Upper lobe of right lung (tissue), 1 donor: ENCODE measurements at places on chromosomes 12 and 14. TPM values are rescaled to one million over a fixed set of nuclear protein-coding genes. Genes with fewer than 3 reads are reported as not detected.

DNA sequence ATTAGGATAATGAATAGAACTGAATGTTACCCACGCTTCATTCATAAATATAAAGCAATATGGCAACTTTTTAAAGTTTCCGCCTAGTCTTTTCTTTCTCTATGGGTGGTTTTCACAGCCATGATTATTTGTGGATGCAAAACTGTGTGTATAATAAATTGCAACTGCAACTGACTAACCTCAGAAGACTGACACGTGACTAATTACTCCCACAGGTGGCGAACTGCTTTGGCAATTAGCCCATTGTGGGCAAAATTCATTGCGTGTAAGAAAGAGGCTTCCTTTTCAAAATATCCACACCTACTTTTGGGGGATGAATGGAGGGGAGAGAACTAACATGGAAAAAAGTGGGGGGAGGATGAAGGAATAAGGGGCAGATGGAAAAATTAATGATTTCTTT, 79.0 kb downstream of the SLC25A21 start:
- no peak for DNase-seq

DNA sequence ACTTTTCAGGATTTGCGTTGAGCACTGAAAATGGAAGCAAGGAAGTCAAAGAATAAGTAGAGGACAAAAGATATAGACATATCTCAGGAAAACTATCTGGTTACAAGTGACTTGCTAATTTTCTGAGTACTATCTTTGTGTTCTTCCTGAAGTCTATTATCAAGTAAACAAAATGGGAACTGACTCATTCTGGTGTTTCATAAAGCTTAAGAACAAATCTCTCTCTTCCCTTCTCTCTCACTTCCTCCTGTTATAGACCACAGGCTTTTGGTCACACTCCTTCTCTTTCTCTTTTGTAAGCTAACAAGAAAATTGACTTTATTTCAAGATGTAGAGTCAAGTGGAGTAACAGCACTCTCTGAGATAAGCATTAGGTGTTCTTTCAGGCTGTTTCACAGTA, 406.6 kb upstream of the SYT1 start:
- no peak for DNase-seq

- DNase-seq = no peak
Observed at GRCh38 chr12:132374612-132375445, 45.4 kb upstream of the GALNT9 start.

GRCh38 chr12:27555925-27556778, 32.1 kb downstream of the PPFIBP1 start:
- no peak for DNase-seq

GRCh38 chr12:113066813-113067400, 10.4 kb downstream of the DTX1 start:
- no peak for DNase-seq

DNA sequence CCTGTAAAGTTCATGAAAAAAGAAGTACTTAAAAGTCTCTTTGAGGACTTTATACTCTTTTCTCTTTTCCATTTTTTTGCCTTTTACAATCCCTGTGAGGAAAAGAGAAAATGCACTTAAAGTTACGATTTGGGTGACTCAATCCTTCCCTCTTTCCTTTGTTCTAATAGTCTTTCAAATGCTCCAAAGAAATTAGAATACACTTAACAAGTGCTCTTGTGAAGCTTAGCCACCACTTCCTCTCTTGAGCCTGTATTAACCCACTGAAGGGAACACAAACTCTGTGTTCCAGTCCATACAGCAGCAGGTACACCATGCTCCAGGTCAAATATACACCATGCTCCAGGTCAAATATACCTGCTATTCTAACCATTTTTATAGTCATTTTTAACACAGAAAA, 581.1 kb upstream of the MGAT4C start:
- no peak for DNase-seq

- no peak for DNase-seq
Observed at GRCh38 chr12:42855362-42855950, 265.9 kb upstream of the PRICKLE1 start.

GRCh38 chr12:90274407-90274806, 565.8 kb upstream of the ATP2B1 start:
- DNase-seq = no peak

GRCh38 chr12:64682572-64683277, 72.4 kb downstream of the RASSF3 start:
- no peak for DNase-seq

- no peak for DNase-seq
Observed at GRCh38 chr14:87566991-87567390, 426.0 kb downstream of the GALC start.

DNA sequence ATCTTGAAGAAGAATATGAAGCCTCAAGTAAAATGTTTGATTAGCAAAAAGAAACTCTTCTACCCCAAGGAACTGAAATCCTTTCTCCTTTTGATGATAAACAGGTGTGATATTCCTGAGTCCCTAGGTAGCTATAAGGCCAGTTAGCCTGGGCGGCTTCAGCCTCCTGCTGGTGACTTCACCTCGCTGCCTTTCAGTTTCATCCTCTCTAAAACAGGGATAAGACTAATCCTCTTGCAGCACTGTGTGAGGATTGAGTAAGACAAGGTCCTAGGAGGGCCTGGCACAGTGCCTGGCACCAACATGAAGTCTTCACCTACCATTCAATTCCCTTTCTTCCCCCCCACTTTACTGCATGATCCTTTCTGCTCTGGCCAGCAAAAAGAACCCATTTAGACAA, 42.1 kb downstream of the CIT start:
- DNase-seq = no peak

DNA sequence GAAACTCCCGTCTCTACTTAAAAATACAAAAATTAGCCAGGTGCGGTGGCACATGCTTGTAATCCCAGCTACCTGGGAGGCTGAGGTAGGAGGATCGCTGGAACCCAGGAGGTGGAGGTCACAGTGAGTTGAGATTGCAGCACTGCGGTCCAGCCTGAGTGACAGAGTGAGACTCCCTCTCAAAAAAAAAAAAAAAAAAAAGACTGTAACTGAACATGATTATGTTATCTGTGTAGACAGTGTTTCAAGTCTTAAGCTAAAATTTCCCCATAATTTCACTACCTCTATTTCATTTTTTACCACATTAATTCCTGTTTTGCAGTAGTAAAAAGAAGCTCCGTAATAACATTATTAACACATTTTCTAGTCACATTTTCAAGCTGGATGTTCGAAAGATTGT, 5.4 kb downstream of the PLBD1 start:
- no peak for DNase-seq

DNA sequence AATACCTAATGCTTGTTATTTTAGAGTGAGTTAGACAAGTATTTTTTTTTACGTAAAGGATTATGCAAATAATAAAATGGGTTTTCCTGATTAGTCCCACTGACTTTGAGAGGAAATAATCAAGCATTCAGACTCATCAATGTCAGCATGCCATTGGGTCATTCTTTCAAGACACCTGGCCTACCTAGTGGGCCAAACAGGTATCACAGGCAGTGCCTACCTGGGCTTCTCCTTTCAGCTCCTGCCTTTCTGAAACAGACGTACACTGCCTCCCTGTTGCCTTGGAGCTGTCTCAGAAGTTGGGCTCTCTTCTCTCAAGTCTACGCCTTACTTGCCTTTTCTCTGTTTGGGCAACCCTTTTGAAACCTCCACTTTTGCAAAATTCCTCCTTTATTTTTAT, 545.6 kb downstream of the SNAPC1 start:
- no peak for DNase-seq

DNA sequence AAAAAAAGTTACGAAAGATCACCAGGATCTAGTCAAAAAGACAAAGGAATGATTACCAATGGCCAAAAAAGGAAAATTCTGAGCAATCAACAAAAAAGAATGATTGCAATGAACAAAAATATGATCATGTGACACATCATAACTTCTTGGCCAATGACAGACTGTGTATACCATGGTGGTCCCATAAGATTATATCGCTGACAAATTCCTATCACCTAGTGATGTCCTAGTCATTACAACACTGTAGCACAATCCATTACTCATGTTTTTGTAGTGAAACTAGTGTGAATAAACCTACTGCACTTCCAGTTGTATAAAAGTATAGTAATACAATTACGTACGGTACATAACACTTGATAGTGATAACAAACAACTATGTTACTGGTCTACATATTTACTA, 12.3 kb downstream of the SEL1L start:
- DNase-seq = no peak

- no peak for DNase-seq
Observed at GRCh38 chr12:12671850-12672660, 23.9 kb downstream of the GPR19 start.

PRKCH gene
- 74.4 TPM for total RNA-seq

RGS6 gene
- total RNA-seq = 2.6 TPM

RPL10L gene
- total RNA-seq = not detected

ABCD2 gene
- 0.46 TPM for total RNA-seq

CLEC2A gene
- not detected for total RNA-seq

DLGAP5 gene
- total RNA-seq = 0.52 TPM
